Foreskin fibroblast (primary cell): ENCODE measurements at places on chromosomes 4 and X.

- DNase-seq: peak; percentile 2
Measured at GRCh38 chrX:49627086-49627777, 28.4 kb downstream of the GAGE1 start.

DNA sequence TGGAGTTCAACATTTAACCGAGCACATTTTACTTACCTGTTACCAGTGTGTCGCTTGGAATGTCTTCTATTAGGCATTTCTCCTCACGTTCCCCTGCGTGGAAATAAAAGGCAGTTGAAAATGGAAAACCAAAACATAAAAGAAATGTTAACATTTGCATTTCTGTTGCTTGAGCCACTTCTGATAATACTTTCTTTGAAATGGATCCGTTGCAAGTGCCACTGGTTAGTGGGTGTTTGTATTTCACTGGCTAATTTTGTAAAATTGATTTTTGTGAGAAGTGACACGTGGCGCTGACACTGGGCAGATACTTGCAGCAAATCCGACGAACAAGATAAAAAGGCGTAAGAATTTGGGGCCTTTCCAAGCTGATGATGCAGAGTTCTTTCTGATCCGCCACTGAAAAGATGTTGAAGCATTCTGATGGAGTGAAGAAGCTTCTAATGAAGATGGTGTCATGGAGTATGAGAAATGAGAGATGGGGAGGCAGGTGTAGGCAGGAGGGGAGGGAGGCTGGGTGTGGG, 18.8 kb downstream of the SPON2 start:
- DNase-seq: no peak

- no peak for DNase-seq
Measured at GRCh38 chr4:152455311-152455710, 80.6 kb downstream of the FBXW7 start.

DNA sequence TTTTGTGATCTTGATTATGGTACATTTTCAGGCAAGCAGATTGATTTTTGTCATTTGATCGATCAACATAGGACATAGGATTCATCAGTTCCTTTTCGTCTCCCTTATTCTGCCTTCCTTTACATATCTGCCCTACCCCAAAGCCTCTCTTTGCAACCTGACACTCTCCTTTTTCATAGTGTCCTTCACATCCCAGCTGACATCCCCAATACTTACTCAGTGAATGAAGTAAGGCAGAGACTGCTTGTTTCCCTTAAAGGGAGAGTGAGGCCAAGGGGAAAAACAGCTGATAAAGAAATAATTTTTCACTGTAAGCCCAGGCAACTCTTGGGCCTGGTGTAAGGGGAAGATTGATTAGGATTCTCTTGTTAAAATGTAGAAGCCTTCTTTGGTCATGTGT, 69.8 kb downstream of the GBA3 start:
- DNase-seq: no peak

- no peak for DNase-seq
Measured at GRCh38 chr4:89171176-89171805, 60.0 kb downstream of the TIGD2 start.

DNA sequence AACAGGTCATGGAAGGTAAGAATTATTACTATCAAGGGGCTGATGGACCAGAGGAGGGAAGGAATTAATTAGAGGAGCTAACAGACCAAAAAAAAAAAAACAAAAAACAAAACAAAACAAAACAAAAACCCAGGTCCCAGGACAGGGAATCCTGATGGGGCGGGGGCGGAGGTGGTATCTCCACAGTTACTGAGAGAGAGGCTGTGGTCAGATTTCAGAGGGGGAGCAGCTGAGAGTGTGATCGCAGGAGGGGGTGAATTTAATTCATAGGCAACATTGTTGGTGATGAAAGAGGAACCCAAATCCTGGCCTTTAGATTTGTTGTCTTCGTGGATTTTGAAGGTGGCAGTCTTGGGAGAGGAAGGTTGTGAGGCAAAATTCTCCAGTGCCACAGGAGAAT, 389.4 kb downstream of the UNC5C start:
- no peak for DNase-seq
